T47D (cell line): ENCODE measurements at places on chromosomes 12 and 14.

- no peak for DNase-seq
Measured at GRCh38 chr12:47014474-47014873, 64.9 kb upstream of the PCED1B start.

GRCh38 chr12:3571323-3571722 lies 80.3 kb downstream of the PRMT8 start:
- no peak for DNase-seq

- DNase-seq: no peak
Measured at GRCh38 chr12:47481041-47481440, 224.8 kb downstream of the RPAP3 start.

DNA sequence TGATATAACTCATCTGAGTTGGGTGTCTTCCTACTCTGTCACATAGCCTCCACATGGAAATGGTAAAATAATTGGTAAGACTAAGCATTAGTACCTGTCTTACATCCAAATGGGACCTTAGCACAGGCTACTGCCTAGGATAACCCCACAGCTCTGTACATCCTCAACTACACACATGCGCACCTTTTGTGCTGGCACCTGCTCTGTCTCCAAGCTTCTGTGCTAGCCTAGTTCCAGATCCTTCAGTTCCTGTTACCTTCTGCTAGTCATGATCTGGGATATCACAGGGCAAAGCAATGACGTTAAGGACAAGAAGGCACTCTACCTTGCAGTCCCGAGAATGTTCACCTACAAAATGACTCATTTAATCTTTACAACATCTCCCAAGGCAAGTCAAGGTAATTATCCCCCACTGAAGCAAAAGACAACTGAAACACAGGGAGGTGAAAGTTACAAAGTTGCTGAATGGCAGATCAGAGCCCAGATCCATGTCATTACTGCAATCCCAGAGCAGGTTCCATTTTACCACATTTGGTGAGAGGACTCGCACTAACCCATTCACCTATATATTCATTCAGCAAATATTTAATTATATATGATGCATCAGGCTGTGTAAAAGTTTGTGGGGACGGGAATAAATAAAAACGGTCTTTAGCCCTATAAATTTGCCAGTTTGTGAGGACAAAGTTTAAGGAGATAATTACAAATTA lies 61.7 kb downstream of the PPM1H start:
- no peak for DNase-seq

DNA sequence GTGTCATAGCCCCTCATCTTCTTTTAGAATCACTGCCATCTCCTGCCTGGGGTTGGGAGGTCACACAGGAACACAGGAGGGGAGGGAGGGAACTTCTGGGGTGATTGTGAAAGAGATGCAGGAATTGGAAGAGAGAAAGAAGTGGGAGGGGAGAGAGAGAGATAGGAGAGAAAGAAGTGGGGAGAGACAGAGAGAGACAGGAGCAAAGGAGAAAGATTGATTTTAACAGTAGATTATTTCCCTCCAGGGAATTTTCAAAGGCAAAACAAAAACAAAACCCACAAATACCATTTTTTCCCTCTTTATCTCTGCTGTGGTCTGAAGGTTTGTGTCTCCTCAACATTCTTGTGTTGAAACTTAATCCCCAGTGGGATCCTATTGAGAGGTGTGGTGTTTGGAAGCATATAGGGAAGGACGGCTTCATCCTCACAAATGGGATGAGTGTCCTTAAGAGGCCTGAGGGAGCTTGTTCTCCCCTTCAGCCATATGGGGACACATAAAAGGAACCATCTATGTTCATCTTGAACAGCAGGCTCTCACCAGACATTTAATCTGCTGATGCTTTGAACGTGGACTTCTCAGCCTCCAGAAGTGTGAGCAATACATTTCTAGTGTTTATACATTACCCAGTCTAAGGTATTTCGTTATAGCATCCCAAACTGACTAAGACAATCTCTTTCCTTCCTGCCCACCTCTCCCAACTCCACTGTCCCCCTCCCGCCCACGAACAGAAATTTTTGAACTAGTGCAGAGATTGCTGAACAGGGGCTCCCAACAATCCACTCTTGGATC lies 134.9 kb upstream of the MAX start:
- no peak for DNase-seq

GRCh38 chr12:75115748-75116147 lies 93.9 kb downstream of the KCNC2 start:
- no peak for DNase-seq

GRCh38 chr12:851913-852312 lies 97.6 kb downstream of the RAD52 start:
- no peak for DNase-seq

DNA sequence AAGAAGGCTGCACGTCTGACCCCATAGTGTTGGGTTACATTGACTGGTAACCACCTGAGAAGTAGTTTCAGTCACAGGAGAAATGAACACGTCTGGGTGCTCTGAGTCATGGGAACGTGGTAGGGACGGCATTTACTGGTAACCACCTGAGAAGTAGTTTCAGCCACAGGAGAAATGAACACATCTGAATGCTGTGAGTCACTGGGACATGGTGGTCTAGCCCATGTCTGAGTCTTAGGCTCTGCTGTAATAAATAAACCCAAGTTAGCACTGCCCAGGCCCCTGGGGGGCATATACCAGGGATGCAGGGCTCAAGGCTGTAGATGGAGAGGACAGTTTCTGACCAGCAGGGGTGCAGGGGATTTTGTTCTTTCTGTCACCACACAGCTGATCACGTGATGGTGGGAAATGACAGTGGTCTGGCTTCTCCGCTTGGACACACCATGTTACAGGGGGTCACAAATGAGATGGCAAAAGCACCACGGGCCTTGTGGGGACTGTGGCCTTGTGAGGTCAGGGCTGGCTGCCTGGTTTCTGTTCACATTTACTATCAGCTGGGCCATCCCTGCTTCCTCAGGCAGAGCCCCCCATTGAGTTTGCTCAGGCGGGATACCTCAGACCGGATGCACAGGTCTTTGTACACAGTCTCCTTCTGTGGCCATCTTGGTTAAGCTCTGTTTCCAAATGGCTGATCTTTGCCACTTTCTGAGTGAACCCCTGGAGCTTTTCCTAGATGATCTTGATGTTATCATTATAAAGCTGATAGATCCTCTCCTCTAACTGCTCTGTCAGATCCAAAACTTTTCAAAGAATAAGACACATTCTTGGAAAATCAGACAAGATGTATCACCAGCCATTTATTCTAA lies 9.8 kb upstream of the C12orf42 start:
- no peak for DNase-seq

DNA sequence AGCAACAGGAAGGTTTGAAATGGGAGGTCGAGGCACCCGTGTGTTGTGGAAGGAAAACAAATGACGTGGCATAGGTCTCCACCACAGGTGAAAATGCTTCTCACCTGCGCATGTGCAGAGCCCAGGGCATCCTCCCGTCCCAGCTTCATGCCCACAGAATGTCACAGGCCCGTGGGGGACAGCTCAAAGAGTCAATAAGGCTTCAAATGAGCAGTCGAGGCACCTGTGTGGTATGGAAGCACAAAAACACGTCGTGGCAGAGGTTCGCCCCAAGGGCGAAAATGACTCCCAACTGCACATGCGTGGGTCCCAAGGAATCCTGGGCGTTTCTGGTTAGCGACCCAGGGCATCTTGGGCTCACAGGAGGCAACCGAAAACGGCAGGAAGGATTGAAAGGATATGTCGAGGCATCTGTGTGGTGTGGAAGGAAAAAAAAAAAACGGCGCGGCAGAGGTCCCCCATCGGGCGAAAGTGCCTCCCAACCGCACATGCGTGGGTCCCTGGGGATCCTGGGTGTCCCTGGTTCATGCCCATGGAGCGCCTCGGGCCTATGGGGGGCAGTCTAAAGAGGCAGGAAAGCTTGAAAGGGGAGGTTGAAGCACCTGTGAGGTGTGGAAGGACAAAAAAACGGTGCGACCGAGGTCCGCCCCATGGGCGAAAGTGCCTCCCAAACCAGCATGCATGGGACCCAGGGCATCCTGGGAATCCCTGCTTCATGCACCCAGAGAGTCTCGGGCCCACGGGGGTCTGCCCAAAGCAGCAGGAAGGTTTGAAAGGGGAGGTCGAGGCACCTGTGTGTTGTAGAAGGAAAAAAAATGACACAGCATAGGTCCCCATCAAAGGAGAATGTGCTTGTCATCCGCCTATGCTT lies 578.5 kb downstream of the ALG10 start:
- DNase-seq: no peak

- no peak for DNase-seq
Measured at GRCh38 chr12:49529414-49529813, 9.4 kb upstream of the KCNH3 start.

DNA sequence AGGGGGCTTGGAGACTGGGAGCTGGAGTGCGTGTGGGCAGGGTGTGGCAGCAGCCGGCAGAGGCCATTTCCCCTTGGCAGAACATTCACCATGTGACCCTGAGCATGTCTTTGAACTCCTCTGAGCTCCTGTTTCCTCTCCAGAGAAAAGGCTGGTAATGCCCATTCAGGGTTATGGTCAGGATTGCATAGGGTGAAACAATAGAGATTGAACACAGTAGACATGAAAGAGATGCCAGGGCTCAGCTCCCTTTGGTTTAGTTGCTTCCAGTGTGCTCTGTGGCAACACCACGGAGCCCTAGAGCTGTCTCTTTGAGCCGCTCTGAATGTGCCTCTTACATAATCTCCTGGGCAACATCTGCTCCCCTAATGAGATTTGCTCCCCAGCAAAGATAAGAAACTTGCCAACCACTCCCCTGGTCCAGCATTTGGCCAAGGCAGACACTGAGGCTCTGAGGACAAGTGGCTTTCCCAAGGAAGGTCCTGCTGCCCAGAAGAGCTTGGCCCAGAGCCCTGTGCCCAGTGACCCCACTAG lies 4.6 kb downstream of the IFI27 start:
- no peak for DNase-seq

DNA sequence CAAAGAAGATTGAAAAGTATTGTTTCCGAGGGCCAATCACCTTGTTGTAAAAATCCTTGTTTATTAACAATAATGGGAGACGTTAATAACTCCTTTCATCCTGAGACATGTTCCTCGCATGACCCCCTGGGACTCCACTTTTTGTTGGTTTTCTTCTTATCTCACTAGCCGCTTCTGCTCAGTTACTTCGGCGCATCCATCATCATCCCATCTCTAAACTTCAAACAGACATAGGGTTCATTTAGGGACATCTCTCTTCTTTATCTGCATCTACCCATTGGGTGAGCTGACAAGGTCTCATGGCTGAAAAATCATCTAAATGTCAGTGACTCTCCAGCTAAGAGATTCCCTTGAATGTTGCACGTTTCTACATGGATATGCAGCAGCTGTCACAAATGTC lies 252.2 kb downstream of the ANO2 start:
- DNase-seq: no peak

GRCh38 chr12:102009796-102010195 lies 52.0 kb downstream of the WASHC3 start:
- DNase-seq: no peak

DNA sequence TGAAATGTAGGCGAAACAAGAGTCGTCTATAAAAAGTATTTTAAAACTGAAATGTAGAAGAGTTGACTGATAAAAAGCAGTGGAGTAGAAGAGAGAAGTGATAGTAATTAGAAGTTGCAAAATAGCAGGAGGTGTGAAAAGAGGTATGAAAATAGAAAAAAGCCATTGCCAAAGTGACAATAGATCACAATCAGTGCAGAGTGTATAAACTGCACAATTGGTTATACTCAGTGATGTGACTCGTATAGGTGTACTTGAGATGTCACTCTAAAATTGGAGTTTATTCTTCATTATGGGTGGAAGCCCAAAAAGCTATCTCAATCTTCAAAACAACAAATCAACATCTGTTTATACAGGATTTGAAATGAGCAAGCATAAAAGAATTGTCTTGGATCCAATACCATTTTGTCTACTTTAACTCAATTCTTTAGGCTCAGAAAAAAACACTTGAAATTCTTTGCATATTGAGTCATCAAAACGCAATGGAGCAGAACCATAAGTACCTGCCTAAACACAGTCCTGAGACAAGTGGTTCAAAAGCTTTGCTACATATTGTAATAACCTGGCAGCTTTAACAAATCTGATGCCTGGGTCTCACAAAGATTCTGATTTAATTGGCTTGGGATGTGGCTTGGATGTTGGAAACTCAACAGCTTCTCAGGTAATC lies 8.8 kb downstream of the IKBIP start:
- DNase-seq: peak; percentile 10

- no peak for DNase-seq
Measured at GRCh38 chr12:12927211-12928079, 24.5 kb downstream of the GPRC5D start.

DNA sequence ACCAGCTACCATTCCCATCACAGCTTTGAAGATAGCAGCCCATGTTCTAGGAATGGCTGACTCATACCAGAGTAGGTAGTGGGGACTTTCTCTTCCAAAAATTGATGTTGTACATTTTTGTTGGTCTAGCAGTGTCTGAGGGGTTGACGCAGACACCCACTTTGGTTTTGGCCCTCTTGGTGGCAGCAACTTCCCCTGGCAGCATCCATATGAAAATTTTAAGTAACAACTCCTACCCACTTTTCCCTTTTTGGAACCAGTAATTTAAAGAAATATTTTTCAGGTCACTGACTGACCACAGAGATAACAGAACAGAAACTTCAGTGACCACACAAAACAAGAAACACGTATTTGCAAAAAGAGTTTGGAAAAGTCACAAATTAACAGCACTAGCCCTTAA lies 162.0 kb upstream of the TMCC3 start:
- DNase-seq: no peak

GRCh38 chr14:100187247-100187833 lies 27.9 kb upstream of the DEGS2 start:
- DNase-seq: peak; percentile 77

DNA sequence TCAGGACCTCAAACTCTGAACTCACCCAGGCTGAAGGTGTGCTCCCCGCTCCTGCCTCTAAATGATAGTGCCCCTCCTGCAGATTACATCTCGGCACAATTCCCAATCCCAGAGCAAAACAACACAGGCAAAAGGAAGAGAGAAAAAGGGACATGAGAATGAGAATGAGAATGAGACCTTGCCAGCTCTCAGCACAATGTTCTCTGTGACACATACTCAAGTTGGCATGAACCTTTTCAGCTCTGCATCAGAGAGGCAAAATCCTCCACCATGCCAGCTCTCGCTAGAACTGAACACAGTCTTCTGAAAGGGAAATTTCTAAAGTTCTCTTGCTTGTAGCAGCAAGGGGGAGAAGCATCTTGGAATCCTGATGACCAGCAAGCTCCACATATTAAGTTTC lies 84.6 kb downstream of the KSR2 start:
- no peak for DNase-seq

DNA sequence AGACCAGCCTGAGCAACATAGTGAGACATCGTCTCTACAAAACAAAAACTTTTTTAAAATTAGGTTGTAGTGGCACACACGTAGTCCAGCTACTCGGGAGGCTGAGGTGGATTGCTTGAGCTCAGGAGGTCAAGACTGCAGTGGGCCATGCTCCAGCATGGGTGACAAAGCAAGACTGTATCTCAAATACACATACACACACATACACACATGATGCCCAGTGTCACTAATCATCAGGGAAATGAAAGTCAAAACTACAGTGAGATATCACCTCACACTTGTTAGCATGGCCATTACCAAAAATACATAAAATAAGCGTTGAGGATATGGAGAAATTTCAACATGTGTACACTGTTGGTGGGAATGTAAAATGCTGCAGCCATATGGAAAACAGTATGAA lies 33.2 kb upstream of the KICS2 start:
- DNase-seq: no peak
